ENCODE measurements at places on chromosomes 16 and 17.
A peak's percentile ranks its signal among the peaks of the same experiment; 100 is the strongest.

DNA sequence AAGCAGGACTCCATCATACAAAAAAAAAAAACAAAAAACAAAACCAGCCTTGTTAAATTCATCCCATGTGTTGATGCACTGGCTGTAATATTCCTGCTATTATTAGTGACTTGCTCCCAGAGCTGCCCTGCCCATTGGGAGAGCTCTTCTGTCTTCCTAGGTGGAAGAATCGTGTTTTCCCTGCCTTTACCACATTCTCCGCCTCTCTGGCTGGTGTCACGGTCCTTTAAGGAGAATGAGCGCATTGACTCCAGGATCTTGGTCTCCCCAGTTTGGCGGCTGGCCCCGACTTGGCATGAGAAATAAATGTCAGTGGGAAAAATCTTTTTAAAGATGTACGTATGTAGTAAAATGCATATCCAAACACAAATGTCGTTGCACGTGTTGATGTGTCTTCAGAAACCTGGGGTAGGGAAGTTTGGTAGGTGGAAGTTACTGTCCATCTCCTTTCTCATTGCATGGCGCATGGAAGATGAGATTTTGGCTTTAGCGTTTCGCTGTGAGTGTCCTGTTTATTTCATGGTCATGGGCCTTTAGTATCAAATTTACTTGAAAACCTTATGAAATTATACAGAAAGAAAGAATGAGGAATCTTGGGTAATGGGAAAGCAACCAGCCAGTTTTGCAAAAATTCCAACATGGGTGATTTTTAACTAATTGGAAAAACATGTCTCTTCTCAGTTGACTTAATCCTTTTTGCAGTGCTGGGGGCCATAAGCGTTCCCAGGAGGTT is 15.5 kb downstream of the RMI2 start:
- DNase-seq, result no peak

- no peak for DNase-seq
Observed at GRCh38 chr16:48408688-48409087, 23.5 kb upstream of the SIAH1 start.

DNA sequence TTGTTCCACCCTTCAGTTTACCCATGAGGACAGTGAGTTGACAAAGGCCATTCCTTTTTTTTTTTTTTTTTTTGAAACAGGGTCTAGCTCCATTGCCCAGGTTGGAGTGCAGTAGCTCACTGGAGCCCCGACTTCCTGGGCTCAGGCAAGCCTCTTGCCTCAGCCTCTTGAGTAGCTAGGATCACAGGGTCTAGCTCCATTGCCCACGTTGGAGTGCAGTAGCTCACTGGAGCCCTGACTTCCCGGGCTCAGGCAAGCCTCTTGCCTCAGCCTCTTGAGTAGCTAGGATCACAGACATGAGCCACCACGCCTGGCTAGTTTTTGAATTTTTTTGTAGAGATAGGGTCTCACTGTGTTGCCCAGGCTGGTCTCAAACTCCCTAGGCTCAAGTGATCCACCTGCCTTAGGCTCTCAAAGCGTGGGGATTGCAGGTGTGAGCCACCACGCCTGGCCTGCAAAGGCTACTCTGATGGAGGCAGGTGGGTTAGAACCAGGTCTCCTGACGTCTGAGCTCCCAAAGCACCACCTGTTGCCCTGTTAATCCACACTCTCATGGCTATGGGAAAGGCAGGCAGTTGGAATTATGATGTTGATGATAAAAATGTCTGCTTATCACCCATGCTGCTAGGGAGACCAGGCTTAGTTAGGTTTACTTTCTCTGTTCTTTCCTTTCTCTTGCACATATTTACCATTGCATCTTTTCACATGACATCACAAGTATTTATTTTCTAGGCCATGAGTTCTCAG is 65.2 kb downstream of the KSR1 start:
- DNase-seq, result no peak

DNA sequence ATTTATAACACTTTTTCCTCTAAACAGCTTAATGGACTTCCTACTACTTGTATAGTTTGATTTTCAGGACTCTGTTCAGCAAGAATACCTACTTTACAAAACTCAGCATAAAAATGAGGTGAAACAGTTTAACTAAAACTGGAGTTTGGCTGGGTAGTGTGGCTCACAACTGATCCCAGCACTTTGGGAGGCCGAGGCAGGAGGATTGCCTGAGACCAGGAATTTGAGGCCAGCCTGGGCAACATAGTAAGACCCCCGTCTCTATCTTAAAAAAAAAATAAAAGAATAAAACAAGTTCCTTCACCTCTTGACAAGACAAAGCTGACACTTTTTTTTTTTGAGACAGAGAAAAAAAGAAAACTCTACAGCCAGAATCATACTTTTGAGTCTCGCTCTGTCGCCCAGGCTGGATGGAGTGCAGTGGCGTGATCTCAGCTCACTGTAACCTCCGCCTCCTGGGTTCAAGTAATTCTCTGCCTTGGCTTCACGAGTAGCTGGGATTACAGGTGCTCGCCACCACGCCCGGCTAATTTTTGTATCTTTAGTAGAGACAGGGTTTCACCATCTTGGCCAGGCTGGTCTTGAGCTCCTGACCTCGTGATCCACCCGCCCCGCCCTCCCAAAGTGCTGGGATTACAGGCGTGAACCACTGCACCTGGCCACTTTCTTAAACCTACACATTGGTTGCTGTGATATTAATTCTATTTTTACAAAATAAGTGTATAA is 2.6 kb downstream of the PDF start:
- no peak for DNase-seq

DNA sequence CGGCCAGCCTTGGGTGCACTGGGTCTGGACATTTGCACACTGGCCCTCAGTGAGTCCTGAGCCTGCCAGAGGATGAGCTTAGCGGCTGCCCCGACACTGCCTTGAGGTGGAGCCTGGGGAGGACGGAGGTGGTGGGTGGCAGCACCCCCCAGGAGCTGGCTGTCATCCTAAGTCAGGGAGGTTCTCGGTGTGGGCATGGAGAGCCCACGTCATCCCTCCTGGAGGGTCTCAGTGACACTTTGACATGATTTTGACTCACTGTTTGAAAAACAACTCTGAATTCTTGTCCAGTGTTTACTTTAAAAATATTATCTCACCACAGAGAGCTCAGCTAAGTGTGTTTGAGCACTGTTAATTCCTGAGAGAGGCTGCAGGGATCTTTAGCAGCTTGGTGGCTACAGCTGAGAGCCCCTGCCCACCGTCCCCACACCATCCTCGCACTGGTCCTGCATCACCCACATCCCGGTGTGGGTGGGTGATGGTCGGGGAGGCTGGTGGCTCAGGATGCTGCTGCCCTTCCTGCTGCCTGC is 63.1 kb downstream of the BANP start:
- DNase-seq, result no peak

DNA sequence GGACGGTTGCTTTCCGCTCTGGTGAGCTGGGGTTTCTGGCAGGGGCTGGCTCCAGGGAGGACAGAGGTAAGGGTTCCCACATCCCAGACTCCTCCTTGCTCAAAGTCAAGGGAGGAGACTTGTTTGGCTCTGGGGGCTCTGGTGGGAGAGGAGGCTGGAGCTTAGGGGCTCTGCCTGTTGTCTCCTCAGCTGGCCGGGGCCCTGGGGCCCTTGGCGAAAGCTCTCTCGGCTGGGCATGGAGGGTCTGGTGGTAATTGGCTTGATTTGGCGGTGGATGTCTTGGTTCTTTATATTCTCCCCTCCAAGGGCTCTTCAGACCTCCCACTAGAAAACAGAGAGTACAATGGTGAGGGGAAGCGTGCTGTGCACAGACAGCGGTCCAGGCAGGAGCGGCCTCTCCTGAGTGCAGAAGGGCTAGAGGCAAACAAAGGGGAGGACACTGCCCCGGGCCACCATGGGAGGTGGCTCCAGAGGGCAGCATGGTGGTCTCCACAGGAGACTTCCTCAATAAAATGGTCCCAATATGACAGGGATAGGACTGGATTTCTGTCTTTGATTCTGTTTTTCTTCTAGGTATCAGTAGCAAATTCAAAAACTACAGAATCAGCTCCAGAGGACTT is 5.7 kb upstream of the SPATA32 start:
- DNase-seq, result no peak

GRCh38 chr16:24347556-24347955 is 91.4 kb downstream of the CACNG3 start:
- no peak for DNase-seq

- DNase-seq, result no peak
Observed at GRCh38 chr17:8914554-8914953, 47.1 kb upstream of the PIK3R6 start.

GRCh38 chr16:55136356-55137150 is 187.4 kb upstream of the IRX6 start:
- no peak for DNase-seq

DNA sequence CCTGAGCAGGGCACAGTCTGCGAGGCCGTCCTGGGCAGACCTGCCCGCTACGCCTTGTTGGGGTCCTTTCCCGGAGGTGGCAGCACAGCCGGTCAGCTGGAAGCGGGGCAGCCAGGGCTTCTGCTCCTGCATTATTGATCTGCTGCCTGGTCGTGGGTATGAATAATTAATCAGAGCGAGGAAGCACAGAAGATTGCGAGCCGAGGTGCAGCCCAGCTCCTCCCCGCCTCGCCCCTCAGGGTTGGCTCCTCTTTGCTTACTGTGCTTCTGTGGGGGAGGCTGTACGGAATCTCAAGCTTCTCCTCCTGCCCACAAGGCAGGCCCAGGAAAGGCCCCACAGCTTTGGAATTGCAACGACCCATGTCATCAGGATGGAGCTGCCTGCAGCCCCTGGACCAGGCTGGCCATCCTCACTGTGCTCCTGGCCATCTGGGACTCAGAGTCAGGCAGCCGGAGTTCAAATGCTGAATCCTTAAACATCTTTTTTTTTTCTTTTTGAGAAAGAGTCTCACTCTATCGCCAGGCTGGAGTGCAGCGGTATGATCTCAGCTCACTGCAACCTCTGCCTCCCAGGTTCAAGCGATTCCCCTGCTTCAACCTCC is 25.6 kb downstream of the TRARG1 start:
- DNase-seq, result no peak

DNA sequence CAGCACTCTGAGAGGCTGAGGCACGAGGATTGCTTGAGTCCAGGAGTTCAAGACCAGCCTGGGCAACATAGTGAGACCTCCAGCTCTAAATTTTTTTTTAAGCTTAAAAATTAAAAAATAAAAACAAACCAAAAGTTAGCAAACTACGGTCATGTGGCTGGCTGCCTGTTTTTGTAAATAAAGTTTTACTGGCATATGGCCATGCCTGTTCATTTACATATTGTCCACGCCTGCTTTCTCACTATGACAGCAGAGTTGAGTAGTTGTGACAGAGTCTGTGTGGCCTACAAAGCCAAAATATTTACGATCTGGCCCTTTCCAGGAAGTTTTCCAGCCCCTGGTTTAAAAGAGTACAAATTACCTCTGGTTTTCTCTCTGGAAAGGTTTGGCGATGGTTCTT is 3.3 kb downstream of the SLX4 start:
- DNase-seq, result no peak

DNA sequence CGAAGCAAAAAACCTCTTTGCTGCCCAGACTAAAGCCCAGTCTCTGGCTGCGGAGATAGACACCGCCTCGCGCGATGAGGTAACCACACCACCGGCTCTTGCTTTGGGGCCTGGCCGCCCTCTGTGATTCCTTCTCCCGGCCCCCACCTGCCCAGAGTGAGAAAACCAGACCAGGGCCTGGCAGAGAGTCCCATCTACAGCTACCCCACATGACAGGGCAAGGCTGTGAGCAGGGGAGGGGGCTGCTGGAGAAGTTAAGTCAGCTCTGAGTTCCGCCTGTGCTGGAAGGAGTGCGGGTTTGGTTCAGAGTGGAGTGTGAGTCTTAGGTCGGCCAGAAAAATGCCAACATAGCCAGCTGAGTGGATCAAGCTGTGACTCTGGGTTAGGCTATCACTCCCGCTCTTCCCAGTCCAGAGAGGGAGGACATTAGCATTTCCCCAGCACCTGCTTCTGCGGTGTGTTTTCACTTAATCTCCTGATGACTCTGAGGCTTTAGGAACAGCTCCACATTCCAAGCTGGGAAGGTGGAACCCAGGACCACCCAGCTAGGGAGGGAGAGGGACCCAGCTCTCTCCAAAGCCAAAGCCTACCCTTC is 139.0 kb downstream of the RAB11FIP4 start:
- DNase-seq, result no peak

DNA sequence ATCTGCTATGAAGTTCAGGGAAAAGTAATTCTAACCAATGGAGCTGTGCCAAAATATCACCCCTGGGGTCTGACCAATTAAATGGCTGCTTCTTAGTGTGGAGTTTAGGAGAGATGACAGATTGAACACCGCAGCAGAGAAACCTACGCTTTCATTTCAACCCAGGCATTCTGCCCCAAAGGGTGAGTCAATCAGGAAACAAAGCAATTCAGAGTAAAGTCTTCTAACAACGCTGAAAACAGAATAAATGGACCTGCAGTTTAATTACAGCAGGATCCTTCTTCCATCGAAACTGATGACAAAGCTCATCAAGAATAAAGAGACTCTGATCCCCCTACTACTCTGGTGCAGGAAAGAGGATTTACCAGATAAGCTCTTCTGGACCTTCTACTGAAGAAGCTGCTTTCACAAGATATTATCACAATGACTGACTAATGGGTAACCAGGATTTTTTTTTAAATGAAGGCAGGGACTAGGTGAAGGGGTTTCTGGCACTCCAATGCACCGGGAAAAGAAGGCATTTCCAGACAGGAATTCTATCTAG is 16.7 kb downstream of the RFFL start:
- DNase-seq, result peak; percentile 38

- no peak for DNase-seq
Observed at GRCh38 chr16:88508376-88508867, 55.3 kb downstream of the ZFPM1 start.

DNA sequence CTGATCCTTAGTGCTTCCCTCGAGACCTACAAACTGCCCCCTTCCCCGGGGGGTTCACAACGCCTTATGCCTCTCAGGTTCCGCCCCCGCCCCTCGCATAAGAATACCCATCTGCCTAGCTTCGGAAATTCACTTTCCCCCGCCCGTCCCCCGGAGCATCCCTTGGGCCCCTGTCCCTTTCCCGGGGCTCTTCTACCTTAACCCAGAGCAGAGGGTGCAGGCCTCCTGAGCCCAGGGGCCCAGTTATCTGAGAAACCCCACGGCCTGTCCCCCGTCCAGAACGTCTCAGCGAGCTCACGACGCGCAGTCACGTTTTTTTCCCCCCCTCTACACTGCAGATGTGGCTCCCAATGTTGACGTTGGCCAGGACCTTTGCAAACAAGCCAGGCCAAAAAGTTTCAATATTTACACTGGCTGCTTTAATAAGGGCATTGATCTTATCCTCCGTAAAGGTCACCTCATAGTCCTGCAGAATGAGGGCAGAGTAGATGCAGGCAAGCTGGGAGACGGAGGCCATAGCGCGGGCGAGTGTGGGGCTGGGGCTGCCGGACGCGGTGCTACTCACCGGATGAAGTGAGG is 1.4 kb upstream of the NBR1 start:
- no peak for DNase-seq

DNA sequence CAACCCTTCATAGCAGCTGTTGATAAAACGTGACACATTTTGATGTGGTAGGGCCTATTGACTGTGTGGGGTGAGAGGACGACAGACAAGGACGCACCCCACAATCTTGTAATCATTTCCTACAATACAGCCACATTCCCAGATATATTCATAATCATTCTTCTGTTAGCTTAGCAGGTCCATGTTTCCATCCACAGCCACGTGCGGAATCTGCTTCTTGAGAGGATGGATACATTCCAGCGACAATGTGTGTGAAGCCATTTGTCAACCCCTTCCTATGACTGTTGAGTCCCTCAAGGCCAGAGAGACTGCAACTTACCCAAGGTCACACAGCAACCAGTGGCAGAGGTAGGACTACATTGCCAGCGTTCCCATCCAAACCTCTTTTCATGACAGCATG is 8.7 kb upstream of the COPS3 start:
- DNase-seq, result no peak

All from effector memory CD4-positive, alpha-beta T cell (primary cell).